Hindlimb muscle (tissue), 1 donor: ENCODE measurements at places on chromosomes 4 and X. TPM values are rescaled to one million over a fixed set of nuclear protein-coding genes. Genes with fewer than 3 reads are reported as not detected.

- DNase-seq = no peak
Observed at GRCh38 chr4:36614011-36614410, 332.6 kb downstream of the DTHD1 start.

Gene SLC34A2
- 0.37 TPM for polyA plus RNA-seq

- no peak for DNase-seq
Observed at GRCh38 chr4:17761062-17761461, 20.4 kb downstream of the FAM184B start.

GRCh38 chr4:5114950-5115349, 63.7 kb downstream of the STK32B start:
- DNase-seq = no peak

- no peak for DNase-seq
Observed at GRCh38 chrX:24168807-24169206, 19.3 kb downstream of the ZFX start.

- no peak for DNase-seq
Observed at GRCh38 chr4:173223743-173224142, 55.1 kb downstream of the GALNT7 start.

Gene TNIP3
- polyA plus RNA-seq = 0.15 TPM

DNA sequence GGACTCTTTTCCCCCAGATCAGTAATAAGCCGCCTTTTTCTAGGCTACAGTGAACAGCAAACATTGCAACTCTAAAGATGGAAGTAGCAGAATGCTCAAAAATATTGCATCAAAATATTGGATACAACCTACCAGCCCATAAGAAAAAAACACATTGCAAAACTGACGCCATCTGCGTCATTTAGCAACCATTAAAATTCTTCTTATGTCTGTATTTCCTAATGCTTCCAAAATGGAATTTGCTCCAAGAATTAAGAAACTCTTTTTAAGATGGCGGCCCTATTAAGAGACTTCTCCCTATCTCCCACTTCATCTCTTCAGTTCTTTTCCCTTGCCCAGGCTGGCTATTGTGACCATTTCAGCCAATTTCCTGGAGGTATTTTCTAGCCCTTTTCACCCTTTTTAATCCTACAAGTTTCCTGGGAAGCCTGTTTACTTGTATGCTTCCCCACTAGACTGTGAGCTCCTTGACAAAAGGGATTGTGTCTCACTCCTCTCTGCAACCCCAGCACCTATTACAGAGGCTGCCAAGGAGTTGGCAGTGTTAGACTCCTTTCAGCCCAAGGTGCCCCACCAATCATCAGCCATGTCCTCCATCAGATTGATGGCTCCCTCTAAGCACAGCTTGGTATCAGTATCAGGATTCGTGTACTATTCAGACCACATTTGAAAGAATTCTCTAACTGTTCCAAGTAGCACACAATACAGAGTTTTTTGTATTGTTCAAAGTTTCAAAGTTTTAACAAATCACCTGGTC, 4.4 kb downstream of the GPC3 start:
- DNase-seq = no peak

- peak; percentile 26 for DNase-seq
Observed at GRCh38 chrX:101407167-101407747, 468 bp downstream of the GLA start.

GRCh38 chrX:10949541-10949940, 161.6 kb upstream of the HCCS start:
- DNase-seq = no peak

Gene TBX22
- not detected for polyA plus RNA-seq

Gene FAM9C
- polyA plus RNA-seq = 0.28 TPM

Gene MAGEA8
- polyA plus RNA-seq = 0.10 TPM

DNA sequence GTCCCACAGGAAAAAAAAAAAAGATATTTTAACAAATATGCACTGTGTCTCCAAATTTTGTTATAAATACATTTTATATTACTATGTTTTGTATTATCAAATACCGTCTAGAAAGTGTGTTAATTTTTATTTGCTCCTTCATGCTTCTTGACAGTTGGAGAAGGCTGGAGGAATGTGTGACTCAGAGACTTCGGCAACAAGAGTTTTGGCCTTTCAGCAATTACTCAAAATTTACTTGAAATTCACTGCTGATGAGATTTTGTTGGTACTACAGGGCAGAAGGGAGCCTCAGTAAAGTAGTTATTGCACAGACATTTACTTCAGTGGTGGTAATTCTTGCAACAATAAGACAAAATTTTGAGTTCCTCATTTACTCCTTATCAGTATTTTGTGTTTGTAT, 2164.0 kb downstream of the PCDH7 start:
- no peak for DNase-seq

GRCh38 chr4:148211533-148211932, 230.7 kb downstream of the NR3C2 start:
- no peak for DNase-seq

Gene ADH1C
- 7.0 TPM for polyA plus RNA-seq

Gene KLB
- polyA plus RNA-seq = 0.50 TPM

DNA sequence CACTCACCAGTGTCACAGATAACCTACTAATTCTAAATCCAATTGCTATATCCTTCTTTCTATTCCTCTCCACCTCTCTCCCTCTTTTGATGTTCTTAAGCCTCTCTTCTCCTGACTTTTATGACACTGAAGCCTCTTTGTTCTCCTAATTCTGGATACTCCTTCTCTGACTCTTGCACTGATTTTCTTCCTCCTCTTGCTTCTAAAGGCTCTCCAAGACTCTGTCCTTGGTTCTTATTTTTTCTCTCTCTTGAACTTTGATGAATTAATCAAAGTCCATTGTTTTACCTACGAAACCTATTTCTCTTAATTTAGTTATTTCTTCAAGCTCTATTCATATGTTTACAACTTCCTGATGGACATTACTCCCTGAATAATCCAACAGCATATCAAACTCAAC, 95.7 kb upstream of the TSPAN7 start:
- no peak for DNase-seq

DNA sequence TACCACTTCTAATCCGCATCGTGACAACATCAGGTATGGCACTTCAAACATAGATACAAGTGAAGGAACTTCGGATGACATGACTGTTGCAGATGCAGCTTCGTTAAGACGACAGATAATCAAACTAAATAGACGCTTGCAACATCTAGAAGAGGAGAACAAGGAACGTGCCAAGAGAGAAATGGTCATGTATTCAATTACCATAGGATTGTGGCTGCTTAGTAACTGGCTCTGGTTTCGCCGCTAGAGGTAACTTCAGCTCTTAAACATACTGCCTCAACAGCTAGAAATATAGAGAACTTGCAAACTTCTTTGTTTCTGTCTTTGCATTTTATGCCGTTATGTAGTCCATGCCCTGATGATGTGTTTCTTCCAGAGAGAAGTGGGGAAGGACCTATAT, 530.8 kb upstream of the DIPK2B start:
- no peak for DNase-seq

Gene ART3
- 36.1 TPM for polyA plus RNA-seq

- DNase-seq = peak; percentile 3
Observed at GRCh38 chr4:89657931-89658700, 178.8 kb downstream of the SNCA start.

DNA sequence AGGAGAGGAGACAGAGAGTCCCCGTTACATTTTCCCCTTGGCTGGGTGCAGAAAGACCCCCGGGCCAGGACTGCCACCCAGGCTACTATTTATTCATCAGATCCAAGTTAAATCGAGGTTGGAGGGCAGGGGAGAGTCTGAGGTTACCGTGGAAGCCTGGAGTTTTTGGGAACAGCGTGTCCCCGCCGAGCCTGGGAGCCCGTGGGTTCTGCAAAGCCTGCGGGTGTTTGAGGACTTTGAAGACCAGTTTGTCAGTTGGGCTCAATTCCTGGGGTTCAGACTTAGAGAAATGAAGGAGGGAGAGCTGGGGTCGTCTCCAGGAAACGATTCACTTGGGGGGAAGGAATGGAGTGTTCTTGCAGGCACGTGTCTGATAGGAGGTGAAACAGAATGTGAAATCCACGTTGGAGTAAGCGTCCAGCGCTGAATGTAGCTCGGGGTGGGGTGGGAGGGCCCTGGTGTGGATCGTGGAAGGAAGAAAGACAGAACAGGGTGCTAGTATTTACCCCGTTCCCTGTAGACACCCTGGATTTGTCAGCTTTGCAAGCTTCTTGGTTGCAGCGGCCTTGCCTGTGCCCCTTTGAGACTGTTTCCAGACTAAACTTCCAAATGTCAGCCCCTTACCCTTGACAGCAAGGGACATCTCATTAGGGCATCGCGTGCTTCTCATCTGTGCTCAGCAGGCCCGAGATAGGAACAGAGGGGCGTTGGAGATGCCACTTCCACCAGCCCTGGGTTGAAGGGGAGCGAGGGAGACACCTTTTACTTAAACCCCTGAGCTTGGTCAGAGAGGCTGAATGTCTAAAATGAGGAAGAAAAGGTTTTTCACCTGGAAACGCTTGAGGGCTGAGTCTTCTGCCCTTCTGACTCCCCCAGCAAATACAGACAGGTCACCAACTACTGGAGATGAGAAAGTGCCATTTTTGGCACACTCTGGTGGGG, 2.7 kb downstream of the SHOX start:
- no peak for DNase-seq

- DNase-seq = no peak
Observed at GRCh38 chrX:53483838-53484405, 49.8 kb upstream of the HSD17B10 start.

Gene THOC2
- 51.7 TPM for polyA plus RNA-seq

GRCh38 chrX:46626566-46626965, 53.0 kb downstream of the CHST7 start:
- DNase-seq = no peak

DNA sequence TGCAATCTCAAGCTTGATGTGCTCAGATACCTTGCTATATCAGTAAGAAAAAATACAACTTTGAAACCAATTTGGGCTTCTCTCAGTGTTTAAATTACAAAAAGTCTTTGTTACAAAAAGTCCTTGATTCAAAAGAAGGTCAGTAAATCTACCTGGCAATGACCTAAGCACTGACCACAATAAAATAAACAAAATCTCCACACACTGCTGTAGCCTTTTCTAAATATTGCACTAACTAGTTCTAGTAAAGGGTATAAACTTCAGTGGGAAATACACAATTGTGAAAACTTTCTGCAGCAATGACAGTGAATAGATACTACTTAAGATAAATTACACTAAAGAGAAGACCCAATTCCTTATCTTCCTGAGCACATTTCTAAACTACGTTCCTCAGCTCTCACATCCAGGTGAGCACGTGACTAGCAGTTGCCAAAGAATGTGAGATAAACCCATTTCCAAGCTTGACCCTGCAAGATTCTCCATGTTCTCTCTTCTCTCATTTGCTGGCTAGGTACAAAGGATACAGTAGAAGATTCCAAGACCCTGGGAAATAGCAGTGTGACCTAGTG, 81.4 kb upstream of the GPR34 start:
- DNase-seq = no peak

Gene UGT2B17
- not detected for polyA plus RNA-seq

GRCh38 chrX:153687121-153688039, at the start of gene SLC6A8:
Gene SLC6A8, plus strand, starts transcription at chrX:153687926. Its CDS starts 649 bp downstream, at chrX:153688575.
- DNase-seq = peak; percentile 65

Gene ATG4A
- polyA plus RNA-seq = 22.9 TPM

GRCh38 chr4:147542229-147542990, 61.5 kb downstream of the EDNRA start:
- no peak for DNase-seq

GRCh38 chrX:49242545-49243066, 7.3 kb downstream of the CCDC22 start:
- no peak for DNase-seq

Gene CC2D2A
- 13.0 TPM for polyA plus RNA-seq

Gene MAGEC3
- polyA plus RNA-seq = 0.66 TPM

Gene GABRQ
- polyA plus RNA-seq = 0.85 TPM

DNA sequence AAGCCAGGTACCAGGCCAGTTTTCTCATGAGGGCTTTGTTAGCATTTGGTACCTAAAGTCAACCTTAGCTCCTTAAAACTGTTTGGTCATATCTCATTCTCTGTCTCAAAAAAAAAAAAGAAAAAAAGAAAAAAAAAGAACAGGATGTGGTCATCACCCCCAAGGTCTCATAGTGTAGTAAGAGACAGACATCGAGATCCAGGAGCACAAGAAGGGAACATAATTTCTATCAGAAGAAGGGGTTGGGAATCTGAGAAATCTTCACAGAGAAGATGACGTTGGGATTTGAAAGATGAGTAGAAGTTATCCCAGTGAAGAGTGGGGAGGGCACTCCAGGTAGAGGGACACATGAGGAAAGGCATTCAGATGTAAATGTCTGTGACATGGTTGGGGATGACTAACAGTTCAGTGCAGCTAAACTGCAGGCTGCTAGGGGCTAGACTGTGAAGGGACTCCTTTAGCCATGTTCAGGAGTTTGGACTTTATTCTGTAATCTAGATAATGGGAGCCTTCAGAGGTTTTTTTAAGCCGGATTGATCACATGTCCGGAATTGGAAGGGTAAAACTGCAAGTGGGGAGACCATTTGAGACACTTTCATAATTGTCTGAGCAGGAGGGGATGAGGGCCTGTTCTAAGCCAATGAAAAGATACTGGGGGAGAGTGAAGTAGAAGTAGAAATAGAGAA, 26.9 kb upstream of the GJB1 start:
- no peak for DNase-seq

- peak; percentile 18 for DNase-seq
Observed at GRCh38 chr4:28890949-28891775, 1829.0 kb upstream of the PCDH7 start.

DNA sequence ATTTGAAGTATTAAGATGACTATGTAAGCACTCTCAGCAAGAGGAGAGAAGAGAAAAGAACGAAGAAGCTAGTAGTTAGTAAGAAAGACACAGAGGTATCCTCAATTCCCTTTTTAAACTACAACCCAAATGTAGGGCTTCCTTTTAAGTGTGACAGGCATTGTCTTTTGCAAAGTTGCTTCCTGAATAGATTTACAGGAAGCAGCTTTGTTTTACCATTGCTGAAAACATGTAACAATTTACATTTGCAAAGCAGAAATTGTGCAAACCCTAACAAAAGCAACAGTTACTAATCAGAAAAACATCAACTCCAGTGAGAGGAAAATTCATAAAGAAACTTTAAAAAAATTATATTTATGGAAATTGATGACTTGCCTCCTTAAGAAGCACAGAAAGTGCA, 96.4 kb downstream of the FAM13A start:
- DNase-seq = no peak

GRCh38 chr4:172073590-172073989, 260.4 kb downstream of the GALNTL6 start:
- DNase-seq = no peak

- no peak for DNase-seq
Observed at GRCh38 chrX:150256297-150256650, 106.8 kb upstream of the MAMLD1 start.
